ENCODE measurements at places on chromosomes 13 and 19. TPM values are rescaled to one million over a fixed set of nuclear protein-coding genes. Genes with fewer than 3 reads are reported as not detected.

GRCh38 chr13:80235166-80235966 is 105.6 kb downstream of the SPRY2 start:
- no peak for DNase-seq

DNA sequence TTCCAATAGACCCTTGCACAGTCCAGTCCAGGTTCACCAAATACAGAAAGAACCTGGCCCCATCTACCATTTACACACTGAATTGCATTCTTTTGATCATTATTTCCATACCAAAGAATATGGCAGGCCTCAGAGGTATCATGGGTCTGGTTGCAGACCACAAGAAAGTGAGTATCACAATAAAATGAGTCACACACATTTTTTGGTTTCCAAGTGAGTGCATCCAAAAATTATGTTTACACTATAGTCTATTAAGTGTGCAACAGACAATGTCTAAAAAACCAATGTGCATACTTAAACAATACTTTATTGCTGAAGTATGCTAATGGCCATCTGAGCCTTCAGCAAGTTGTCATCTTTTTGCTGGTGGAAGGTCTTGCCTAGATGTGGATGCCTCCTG is 105.3 kb downstream of the SPACA7 start:
- no peak for DNase-seq

DNA sequence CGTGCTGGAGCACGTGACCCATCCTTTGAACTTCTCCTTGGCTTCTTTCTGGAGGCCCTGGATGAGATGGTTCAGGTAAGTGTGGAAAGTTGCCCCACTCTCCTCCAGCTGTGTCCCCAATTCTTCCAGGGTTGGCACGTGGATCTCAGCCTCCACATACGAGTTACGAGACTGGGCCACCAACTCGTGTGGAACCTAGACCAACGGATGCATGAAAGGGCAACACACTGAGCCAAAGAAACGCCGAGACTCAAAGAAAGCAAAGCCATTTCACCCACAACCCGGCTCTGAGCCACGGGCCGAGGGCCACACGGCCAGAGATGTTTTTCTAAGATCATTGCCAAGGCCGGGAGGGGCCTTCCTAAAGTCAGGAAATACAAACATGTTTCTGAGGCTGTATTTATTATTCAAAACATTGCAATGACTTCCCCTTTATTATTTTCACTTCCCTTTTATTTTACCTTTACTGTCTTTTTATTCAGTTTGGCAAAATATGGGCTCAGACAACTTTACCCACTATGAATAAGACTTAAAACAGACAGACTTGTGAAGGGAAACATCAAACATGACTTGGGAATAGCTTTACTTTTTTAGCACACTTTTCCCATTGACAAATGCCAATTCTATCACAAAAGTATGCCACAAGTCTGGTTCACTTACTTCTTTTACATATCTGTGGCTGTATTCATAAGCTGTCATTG is 94.6 kb downstream of the KL start:
- DNase-seq, result no peak

DNA sequence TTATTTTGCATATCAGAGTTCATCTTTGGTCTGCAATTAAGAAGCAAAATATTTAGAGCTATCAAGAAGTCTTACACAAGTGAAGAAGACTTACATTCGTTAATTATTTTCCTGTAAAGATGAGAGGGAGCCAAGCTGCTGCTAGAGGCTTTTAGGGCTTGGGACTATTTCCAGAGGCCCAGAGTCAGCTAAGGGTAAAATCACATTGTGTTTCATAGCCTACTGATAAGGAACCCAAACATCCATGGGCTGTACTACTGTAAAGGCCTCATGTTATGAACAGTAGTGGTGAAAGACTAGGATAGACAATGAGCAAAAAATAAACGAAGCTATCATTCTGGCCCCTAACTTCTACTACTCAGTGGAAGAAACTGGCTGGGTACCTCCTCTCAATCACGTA is 10.9 kb upstream of the TEX30 start:
- DNase-seq, result no peak

DNA sequence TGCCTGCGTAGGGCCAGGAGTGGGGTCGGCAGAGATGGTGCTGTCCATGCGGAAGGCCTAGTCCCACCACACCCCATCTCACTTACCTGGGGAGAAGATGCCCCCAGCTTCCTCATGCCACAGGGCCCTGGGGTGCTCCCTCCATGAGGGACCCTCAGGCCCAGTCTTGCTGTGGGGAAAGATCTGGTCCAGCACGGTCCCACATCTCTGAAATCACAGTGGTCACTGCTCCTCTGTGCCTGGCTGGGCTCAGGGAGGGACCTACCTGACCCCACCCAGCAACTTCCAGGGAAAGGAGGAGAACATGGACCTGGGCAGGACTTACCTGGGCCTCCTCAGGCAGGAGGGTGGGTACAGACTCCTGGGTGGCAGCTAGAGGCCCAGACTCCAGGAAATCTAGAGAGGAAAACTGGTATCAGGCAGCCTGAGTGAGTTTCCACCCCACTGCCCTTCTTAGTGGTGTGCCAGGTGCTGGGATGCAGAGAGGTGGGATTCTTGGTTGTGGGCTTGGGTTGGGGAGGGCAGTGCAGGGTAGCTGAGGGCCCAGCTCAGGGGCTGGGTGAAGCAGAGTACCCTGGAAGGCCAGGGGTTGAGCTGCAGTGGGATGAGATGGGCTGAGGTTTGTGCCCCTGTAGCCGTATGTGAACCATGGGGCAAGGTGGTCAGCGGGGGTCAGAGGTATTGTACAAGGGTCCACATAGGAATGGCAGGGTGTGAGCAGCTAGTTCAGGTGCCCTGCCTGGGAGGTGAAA is 3.8 kb downstream of the MZF1 start:
- DNase-seq, result no peak

DNA sequence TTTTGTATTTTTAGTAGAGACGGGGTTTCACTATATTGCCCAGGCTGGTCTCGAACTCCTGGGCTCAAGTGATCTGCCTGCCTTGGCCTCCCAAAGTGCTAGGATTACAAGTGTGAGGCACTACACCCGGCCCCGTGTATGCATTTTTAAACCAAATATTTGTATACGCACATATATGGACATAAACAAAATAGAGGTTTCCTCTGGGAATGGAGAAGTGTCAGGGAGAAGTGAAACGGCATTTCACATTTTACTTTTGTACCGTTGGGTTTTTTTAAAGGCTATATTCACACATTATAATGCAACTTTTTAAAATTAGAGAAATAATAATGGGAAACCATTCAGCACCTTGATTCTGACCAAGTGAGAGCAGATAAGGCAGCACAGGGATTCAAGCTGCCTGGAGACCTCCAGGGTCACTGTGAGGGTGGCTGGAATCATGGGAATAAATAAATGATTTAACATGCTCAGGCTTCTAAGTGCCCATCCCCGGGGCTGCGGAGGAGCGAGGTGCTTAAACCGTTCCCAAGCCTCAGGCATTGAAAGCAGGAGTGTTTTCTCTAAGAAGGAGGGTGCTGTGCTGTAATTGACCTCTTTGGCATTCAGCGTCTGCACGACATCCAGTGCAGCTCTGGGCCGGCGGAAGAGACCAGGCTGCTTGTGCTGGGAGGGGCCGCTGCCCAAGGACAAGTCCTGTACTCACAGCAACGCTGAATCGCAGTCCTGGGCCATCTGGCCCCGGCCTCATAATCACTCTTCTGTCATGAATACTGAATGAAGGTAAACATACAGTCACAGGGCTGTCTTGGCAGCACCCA is 24.7 kb downstream of the GPR42 start:
- peak; percentile 56 for DNase-seq

Gene FCGBP
- total RNA-seq, result 0.59 TPM

GRCh38 chr19:11295665-11296245 is at the start of gene TSPAN16:
Gene TSPAN16, plus strand, starts transcription at chr19:11296160. Its CDS starts 138 bp downstream, at chr19:11296298.
- peak; percentile 62 for DNase-seq

DNA sequence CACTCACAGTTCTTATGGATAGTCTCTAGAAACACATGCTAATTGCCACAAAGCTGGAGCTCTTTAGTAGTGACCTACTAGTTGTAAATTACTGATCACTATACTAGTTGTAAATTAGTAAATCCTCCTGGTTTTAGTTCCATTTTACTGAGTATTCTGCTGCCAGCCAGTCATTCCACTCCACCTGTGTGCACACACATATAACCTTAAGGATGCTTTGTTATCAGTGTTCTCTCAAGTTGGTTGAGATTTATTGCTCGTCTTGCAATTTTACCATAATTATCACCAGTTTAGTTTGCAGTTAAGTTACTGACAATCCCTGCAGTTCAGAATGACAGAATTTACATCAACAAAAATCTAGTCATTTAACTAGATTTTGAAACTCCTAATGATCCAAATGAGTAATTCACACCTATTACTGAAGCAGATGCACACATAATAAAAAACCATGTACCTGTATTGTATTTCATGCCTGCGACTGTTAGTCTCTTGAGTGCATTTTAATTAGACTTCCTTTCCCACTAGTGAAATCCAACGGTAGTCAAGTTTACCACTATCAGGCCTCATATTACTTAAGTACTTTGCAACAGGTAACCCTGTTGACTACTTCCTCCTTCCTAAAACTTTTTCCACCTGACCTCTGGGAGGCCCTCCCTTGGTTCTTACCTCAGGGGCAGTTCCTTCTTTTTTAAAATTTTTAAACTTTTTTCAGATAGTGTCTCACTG is 7.6 kb downstream of the TPT1 start:
- no peak for DNase-seq

Gene SIRT2
- 9.7 TPM for total RNA-seq

DNA sequence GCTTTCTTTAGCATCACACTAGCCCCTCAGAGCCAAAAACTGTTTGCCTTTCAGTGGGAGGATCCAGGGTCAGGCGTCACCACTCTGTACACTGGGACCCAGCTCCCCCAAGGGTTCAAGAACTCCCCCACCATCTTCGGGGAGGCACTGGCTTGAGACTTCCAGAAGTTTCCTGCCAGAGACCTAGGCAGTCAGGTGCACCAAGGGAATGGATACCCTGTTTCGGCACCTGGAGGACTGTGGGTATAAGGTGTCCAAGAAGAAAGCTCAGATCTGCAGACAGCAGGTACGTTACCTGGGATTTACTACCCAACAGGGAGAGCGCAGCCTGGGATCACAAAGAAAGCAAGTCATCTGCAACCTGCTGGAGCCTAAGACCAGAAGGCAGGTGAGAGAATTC is 603.0 kb downstream of the UQCRFS1 start:
- no peak for DNase-seq

- no peak for DNase-seq
Observed at GRCh38 chr19:32876236-32876918, 6.8 kb upstream of the SLC7A9 start.

DNA sequence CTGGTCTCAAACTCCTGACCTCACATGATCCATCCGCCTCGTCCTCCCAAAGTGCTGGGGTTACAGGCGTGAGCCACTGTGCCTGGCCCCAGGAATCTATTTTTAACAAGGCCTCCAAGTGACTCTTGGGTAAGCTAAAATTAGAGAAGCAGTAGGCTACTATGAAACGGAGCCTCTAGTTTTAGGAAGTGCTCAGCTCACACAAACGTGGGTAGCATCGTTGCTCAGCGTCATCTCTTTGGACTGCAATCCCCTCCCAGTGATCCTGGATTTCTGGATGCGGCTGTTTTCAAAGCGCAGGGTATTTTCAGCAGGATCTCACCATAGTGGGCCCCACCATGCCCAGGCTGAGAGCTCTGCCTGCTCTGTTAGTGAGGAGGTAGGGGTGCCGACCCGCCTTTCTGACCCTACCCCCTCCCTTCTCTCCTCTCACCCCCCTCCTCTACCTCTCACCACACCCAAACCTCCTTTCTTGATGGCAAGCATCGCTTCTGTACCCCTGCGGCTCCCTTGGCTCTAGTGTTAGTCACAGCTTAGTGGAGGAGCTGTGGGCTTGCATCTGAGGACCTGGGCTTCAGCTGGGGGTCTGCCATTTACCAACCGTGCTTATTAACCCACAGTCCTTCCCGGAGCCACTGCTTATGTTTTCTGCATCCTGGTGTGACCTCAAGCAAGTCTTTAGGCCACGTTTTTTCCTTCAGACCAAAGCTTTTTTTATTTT is 34.2 kb downstream of the GJA3 start:
- no peak for DNase-seq

Gene PTGIR
- not detected for total RNA-seq

Gene FUT2
- 9.2 TPM for total RNA-seq

DNA sequence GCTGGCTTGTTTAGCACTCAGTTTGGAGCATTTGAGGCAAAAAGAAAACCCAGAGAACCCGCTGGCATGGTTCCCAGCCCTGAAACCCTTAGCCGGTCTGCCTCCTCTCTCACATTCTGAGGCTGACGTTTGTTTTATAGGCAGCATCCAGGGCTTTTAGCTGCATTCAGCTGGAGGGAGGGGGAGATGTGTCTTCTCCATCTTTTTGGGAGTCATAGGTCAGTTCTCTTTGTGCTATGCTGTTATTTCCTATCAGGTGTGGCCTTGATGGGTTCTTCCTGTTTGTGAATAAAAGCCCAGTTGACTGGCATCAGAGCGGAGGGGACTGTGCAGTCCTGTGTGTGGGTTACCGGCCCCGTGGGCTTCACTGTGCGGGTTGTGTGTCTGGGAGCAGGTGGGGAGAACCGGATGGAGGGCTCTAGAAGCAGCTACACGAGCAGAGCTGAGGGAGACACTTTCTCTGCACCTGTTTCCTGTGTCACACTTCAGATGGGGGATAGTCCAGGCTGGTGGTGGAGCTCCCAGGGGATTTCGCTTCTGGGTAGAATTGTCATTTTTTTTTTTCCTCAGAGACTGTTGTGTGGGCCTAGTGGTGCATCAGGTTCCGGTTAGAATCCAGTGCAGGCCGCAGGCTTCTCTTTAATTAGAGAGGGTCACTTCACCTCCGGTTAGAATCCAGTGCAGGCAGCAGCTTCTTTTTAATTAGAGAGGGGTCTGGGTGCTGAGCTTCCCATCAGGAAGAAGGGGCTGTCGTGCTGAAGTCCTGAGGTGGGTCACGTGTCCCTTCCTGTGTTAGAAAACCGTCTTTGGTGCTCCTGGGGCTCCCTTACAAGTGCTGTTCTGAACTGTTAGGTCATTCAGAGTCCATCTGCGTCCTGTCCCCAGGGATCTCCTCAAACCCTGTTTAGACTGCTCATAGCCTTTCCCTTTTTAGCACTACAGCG is 69.6 kb downstream of the ARHGEF7 start:
- no peak for DNase-seq

Gene ADGRE3
- total RNA-seq, result not detected

- no peak for DNase-seq
Observed at GRCh38 chr13:111270126-111270525, 50.3 kb upstream of the TEX29 start.

- DNase-seq, result no peak
Observed at GRCh38 chr13:114039471-114040141, 65.7 kb upstream of the C13orf46 start.

Measured in endodermal cell (in vitro differentiated cells).